ENCODE measurements at places on chromosomes 5 and 9.

GRCh38 chr5:98106116-98107031, 667.1 kb upstream of the RGMB start:
- no peak for DNase-seq

GRCh38 chr5:168093200-168093910, 198.1 kb upstream of the WWC1 start:
- DNase-seq, result no peak

DNA sequence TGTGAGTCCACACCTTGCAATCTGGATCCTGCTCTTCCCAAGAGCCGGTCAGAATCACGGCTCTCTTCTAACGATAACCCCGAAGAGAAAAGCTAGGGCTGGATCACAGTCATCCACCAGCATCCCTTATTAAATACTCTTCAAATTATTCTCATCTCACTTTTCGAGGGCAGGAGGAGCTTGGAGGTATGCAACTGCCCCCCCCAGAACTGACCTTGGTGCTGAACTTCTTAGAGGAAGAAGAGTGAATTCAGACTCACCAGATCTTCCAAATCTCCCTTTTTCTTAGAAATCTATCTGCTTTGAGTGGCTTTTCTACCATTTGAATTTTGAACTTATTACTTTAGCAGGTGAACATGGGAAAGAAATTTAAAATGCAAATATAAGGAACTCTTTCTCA, 75.7 kb downstream of the MED10 start:
- no peak for DNase-seq

- DNase-seq, result no peak
Measured at GRCh38 chr9:117325831-117326230, 89.0 kb downstream of the ASTN2 start.

GRCh38 chr9:77486968-77487367, 161.2 kb downstream of the GNA14 start:
- DNase-seq, result no peak

GRCh38 chr9:135038826-135039225, 48.6 kb upstream of the OLFM1 start:
- no peak for DNase-seq

GRCh38 chr9:107409581-107410389, 79.8 kb downstream of the KLF4 start:
- no peak for DNase-seq
